ENCODE measurements at places on chromosomes 16 and 17.
A peak's percentile ranks its signal among the peaks of the same experiment; 100 is the strongest.

- no peaks in the 10 kb centered on the region for H3K4me1 ChIP-seq
- no peaks in the 10 kb centered on the region for H3K27me3 ChIP-seq
- no peak overlapping the region for H3K4me3 ChIP-seq
- no peaks in the 10 kb centered on the region for H3K36me3 ChIP-seq
These were observed 298.1 kb downstream of the CEP112 start for GRCh38 chr17:65893692-65894279.

GRCh38 chr17:38750044-38750311 is 1.8 kb upstream of the PCGF2 start:
- no peak for DNase-seq
- H3K4me3 ChIP-seq: peak overlapping the region; percentile 100
- peaks cover 10% of the 10 kb centered on the region for H3K36me3 ChIP-seq
- peaks cover 17% of the 10 kb centered on the region for H3K4me1 ChIP-seq

DNA sequence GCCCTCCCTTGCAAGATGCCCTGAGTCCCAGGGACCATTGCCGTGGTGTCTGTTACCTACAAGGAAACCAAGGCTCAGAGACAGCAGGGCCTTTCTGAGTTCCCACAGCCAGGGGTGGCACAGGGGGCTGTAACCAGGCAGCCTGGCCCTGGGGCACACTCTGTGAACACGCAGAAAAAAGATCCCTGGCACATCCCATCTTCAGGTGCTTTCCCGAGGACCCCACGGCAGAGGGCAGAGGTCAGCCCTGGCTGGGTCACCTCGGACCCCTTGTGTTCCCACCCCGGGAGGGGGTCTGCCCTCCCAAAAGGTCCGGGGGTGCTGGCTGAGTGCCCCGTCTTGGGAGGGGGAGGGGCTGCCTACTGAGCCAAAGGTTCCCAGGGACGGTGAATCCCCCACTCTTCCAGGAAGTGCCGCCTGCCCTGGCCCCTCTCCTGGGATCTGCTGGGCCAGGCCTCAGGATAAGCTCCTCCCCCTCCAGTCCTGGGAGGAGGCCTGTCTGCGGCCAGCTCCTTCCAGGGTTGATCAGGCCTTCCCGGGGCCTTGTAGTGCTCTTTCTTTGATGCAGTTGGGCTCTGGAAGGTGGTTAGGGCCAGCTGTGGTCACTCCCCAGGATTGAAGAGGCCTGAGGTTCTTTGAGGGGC is 8.1 kb downstream of the GLIS2 start:
- peak overlapping the region; percentile 46 for H3K4me3 ChIP-seq
- H3K4me1 ChIP-seq: peaks cover 6% of the 10 kb centered on the region
- no peaks in the 10 kb centered on the region for H3K27me3 ChIP-seq

DNA sequence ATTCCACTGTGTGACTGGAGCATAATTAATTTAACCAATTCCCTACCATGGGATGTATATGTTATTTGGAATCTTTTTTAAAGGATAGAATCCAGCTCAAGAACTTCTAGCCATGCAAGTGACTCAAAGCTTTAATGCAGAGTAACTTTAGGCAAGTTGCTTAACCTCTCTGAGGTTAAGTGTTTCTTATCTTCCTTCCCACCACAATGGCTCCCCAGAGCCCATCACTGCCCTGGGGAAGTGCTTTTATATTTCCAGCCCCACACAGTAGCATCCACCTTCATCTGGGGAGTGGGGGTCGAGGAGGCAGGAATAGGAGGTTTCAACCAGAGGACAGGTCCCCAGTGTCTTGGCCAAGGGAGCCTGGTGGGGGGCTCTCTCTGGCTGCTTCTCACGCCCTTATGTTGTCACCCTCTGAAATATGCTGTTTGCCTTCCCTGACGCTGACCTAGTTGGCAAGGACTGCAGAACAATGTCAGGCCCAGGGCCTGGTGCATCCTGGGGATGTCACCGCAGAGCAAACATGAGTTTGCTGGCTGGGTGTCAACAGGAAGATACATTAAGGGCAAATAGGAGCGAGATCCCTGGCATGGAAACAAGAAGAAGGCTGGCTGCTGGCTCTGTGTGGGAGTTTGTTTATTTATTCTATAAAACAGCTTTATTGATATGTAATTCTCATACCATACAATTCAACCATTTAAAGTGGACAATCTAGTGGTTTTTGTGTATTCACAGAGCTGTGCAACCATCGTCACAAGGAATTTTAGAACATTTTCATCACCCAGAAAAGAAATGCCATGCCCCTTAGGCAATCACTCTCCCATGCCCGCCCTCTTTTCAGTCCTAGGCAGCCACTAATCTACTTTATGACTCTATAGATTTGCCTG is 46.6 kb upstream of the WSB1 start:
- H3K36me3 ChIP-seq: peaks cover 4% of the 10 kb centered on the region
- H3K4me3 ChIP-seq: no peak overlapping the region
- peaks cover 10% of the 10 kb centered on the region for H3K27me3 ChIP-seq
- DNase-seq: no peak

GRCh38 chr16:19014461-19014860 is 30.7 kb downstream of the TMC7 start:
- DNase-seq: peak; percentile 16
- no peaks in the 10 kb centered on the region for H3K36me3 ChIP-seq
- H3K27ac ChIP-seq: peak overlapping the region; percentile 53

GRCh38 chr17:55683550-55684315 is 38.9 kb downstream of the TMEM100 start:
- no peaks in the 10 kb centered on the region for H3K4me1 ChIP-seq
- no peak for DNase-seq
- H3K4me3 ChIP-seq: no peak overlapping the region
- peaks cover 14% of the 10 kb centered on the region for H3K36me3 ChIP-seq
- H3K27me3 ChIP-seq: peaks cover 2% of the 10 kb centered on the region

DNA sequence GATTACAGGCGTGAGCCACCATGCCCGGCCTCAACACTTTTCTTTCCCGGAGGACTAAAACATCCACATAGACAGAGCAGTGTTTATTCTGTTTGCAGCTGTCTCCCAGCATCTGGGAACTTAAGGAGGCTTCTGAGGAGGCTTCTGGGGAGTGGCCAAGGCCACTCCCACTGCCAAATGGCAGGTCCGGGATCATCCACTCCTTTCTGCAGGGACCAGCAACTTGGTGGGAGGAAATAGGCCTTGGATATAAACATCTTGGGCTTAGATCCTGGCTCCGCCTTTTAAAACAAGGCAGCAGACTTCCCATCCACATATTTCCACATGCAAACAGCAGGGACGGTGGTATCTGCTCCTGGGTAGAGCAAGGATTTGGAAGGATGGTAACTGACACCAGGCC is 14.1 kb upstream of the SPATA32 start:
- H3K27me3 ChIP-seq: peaks cover 3% of the 10 kb centered on the region
- no peak overlapping the region for H3K27ac ChIP-seq
- no peak overlapping the region for H3K4me3 ChIP-seq

GRCh38 chr16:10889855-10890254 is 12.9 kb downstream of the CIITA start:
- H3K27ac ChIP-seq: no peak overlapping the region
- no peaks in the 10 kb centered on the region for H3K27me3 ChIP-seq
- no peaks in the 10 kb centered on the region for H3K36me3 ChIP-seq
- H3K4me1 ChIP-seq: no peaks in the 10 kb centered on the region
- DNase-seq: no peak
- no peak overlapping the region for H3K4me3 ChIP-seq

- no peak overlapping the region for H3K4me3 ChIP-seq
- H3K36me3 ChIP-seq: no peaks in the 10 kb centered on the region
- peaks cover 2% of the 10 kb centered on the region for H3K27me3 ChIP-seq
- no peak overlapping the region for H3K27ac ChIP-seq
- H3K4me1 ChIP-seq: no peaks in the 10 kb centered on the region
These were observed 298.1 kb upstream of the IRX5 start for GRCh38 chr16:54632322-54633220.

GRCh38 chr16:2082171-2082982 is 34.6 kb downstream of the TSC2 start:
- H3K4me3 ChIP-seq: peak overlapping the region; percentile 46
- H3K36me3 ChIP-seq: no peaks in the 10 kb centered on the region
- DNase-seq: no peak
- H3K4me1 ChIP-seq: peaks cover 6% of the 10 kb centered on the region
- H3K27ac ChIP-seq: no peak overlapping the region

- H3K4me1 ChIP-seq: peaks cover 16% of the 10 kb centered on the region
- H3K36me3 ChIP-seq: peaks cover 3% of the 10 kb centered on the region
- no peak overlapping the region for H3K4me3 ChIP-seq
- H3K27me3 ChIP-seq: no peaks in the 10 kb centered on the region
- DNase-seq: no peak
- no peak overlapping the region for H3K27ac ChIP-seq
These were observed 48.3 kb downstream of the KATNIP start for GRCh38 chr16:27598220-27598619.

- peaks cover 3% of the 10 kb centered on the region for H3K4me1 ChIP-seq
- no peak within 1 kb of the TSS for H3K27ac ChIP-seq
- DNase-seq: no peak
- H3K36me3 ChIP-seq: no peaks in the 10 kb centered on the region
These were observed at the start of gene LDHD for GRCh38 chr16:75116081-75116910. Gene LDHD, minus strand, starts transcription at chr16:75116780. Its CDS starts 60 bp downstream, at chr16:75116720.

GRCh38 chr16:29862383-29862883 is 593 bp downstream of the CDIPT start:
- peaks cover 3% of the 10 kb centered on the region for H3K36me3 ChIP-seq
- peaks cover 9% of the 10 kb centered on the region for H3K27me3 ChIP-seq
- DNase-seq: no peak

GRCh38 chr17:42243493-42243982 is 32.7 kb downstream of the STAT5B start:
- peak overlapping the region; percentile 66 for H3K4me3 ChIP-seq
- H3K36me3 ChIP-seq: no peaks in the 10 kb centered on the region
- H3K27ac ChIP-seq: peak overlapping the region; percentile 72
- H3K27me3 ChIP-seq: peaks cover 7% of the 10 kb centered on the region

GRCh38 chr17:80456465-80457235 is 19.8 kb downstream of the NPTX1 start:
- H3K27ac ChIP-seq: no peak overlapping the region
- H3K4me1 ChIP-seq: peaks cover 37% of the 10 kb centered on the region
- no peak for DNase-seq
- H3K36me3 ChIP-seq: no peaks in the 10 kb centered on the region

- peaks cover 36% of the 10 kb centered on the region for H3K4me1 ChIP-seq
- H3K4me3 ChIP-seq: no peak overlapping the region
- no peak for DNase-seq
- H3K36me3 ChIP-seq: peaks cover 26% of the 10 kb centered on the region
These were observed 211.9 kb downstream of the KATNIP start for GRCh38 chr16:27761816-27762215.

DNA sequence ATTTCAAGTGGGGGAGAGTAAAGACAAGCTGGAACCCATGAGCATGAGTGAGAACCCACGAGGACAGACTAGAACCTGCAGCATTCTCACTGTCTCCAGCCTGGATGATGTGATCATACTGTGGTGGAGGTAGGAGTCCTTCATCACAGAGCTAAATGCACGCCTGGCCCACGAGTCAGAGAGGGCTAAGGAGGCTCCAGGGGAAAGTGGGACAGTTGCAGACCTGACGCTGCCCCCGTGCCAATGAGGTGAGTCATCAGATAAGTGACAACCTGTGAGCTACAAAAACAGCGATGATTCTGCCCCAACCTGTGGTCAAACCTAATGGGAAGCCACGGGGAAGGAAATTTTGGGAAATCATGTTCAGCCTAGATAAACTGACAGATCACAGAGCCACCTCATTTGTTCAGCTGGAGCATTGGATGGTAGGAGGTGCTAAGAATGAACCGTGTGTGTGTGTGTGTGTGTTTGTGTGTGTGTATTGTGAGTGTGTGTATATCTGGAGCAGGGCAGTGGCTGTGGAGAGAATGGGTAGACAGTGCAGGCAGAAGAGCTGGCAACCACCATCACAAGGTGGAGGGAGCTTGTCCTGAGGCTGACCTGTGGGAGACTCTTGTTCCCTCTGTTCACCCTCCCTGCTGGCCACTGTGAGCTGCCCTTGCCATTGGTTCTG is 131.8 kb downstream of the UTP18 start:
- no peaks in the 10 kb centered on the region for H3K4me1 ChIP-seq
- H3K27me3 ChIP-seq: peaks cover 4% of the 10 kb centered on the region
- no peak for DNase-seq
- no peak overlapping the region for H3K27ac ChIP-seq

DNA sequence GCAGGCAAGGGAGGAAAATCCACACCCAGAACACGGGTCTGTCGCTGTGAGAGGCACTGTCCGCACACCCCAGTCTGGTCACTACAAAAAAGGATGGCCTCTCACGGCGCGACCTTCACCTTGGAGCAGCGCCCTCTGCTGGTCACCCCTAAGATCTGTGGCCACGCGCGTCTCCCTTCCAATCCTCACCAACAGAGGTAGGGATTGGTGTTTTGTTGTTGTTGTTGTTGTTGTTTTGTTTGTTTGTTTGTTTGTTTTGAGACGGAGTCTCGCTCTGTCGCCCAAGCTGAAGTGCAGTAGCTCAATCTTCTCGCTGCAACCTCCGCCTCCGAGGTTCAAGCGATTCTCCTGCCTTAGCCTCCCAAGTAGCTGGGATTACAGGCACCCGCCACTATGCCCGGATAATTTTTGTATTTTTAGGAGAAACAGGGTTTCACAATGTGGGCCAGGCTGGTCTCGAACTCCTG is 15.0 kb upstream of the C17orf58 start:
- no peak overlapping the region for H3K4me3 ChIP-seq
- peak; percentile 81 for DNase-seq
- peaks cover 4% of the 10 kb centered on the region for H3K27me3 ChIP-seq

GRCh38 chr17:61815863-61816503 is 47.3 kb downstream of the BRIP1 start:
- H3K36me3 ChIP-seq: no peaks in the 10 kb centered on the region
- H3K4me1 ChIP-seq: no peaks in the 10 kb centered on the region
- H3K27ac ChIP-seq: no peak overlapping the region
- no peak for DNase-seq

- H3K27ac ChIP-seq: no peak overlapping the region
- no peak for DNase-seq
- H3K4me3 ChIP-seq: no peak overlapping the region
- H3K27me3 ChIP-seq: peaks cover 1% of the 10 kb centered on the region
- peaks cover 9% of the 10 kb centered on the region for H3K36me3 ChIP-seq
These were observed 76.8 kb downstream of the SEC14L1 start for GRCh38 chr17:77217566-77217965.

- H3K27me3 ChIP-seq: no peaks in the 10 kb centered on the region
- H3K4me1 ChIP-seq: no peaks in the 10 kb centered on the region
- H3K27ac ChIP-seq: no peak overlapping the region
- peaks cover 49% of the 10 kb centered on the region for H3K36me3 ChIP-seq
- H3K4me3 ChIP-seq: no peak overlapping the region
These were observed 17.0 kb downstream of the N4BP1 start for GRCh38 chr16:48592839-48593429.

GRCh38 chr16:55372792-55373488 is 48.9 kb downstream of the IRX6 start:
- no peak overlapping the region for H3K27ac ChIP-seq
- peaks cover 4% of the 10 kb centered on the region for H3K4me1 ChIP-seq
- no peak overlapping the region for H3K4me3 ChIP-seq
- no peaks in the 10 kb centered on the region for H3K36me3 ChIP-seq
- no peaks in the 10 kb centered on the region for H3K27me3 ChIP-seq

All from glutamatergic neuron (in vitro differentiated cells).